ENCODE measurements at places on chromosomes 1 and 21.

GRCh38 chr1:119390526-119390925 is 21.9 kb downstream of the HAO2 start:
- no peak for DNase-seq

DNA sequence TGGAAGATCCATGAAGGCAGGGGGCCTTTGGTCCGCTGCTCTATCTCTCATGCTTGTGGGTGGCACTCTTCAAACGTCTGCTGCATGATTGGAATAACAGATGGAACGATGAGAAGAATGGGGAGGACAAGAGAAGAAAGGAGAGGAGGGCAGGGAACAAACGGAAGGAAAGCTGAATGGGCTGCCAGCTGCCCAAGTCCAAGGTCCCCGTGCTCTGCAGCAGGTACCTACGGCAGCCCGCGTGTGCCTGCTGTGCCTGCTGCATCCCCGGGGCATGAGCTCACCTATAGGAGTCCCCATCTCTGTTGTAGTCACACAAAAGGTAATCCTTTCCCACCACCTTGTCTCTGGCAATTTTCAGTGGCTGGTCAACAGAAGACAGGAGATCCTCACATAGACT is 73.1 kb downstream of the SLC66A1 start:
- no peak for DNase-seq

GRCh38 chr21:40505681-40506080 is 341.3 kb downstream of the DSCAM start:
- DNase-seq = no peak

DNA sequence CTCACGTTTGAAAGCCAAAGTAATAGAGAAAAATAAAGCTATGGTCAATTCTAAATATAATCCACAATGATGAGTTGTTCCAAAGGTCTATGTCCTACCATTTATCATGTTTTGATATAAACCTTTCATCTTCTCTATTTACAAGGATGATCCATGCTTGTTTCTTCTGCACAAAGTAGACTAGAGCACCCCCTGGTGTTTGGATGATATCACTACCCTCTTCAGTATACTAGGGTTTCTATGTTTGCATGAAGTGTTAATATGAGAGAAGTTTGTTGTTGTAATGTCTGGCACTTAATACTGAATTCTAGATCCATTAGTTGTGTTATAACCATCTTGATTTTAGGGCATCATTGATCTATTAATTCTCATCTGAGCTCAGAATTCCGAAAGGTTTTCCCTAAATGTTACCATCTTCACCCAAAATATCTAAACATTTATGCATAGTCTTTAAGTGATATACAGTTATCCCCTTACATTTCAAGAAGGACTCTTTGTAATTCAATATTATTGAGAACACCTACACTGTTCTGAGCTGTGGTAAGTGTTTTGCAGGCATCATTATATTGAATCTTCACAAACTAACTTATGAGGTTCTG is 21.1 kb downstream of the CLDN8 start:
- DNase-seq = no peak

DNA sequence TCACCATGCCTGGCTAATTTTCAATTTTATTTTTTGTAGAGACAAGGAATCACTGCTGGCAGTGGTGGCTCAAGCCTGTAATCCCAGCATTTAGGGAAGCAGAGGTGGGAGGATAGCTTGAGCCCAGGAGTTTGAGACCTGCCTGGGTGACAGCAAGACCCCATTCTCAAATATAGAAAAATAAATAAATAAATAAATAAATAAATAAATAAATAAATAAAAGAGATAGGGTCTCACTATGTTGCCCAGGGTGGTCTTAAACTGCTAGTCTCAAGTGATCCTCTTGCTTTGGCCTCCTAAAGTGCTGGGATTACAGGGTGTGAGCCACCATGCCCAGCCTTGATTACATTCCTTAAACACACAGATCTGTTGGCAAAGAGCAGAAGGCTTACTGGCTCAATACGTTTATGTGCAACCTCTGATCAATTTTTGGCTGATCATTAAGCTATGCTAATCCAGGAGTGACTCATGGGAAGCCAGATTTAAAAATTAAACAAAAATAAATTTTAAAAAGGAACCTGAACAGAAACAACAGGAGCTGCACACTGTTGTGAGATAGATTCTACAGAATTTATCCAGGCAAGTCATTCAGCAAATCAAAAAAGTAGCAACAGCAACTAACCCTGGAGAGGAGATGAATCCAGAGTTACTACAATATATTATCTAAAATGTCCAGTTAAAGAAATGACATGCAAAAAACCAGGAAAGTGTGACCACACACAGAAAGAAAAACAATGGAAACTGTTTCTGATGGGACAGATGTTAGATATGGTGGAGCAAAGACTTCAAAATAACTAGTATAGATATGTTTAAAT is 79.4 kb downstream of the RPE65 start:
- no peak for DNase-seq

- no peak for DNase-seq
Observed at GRCh38 chr1:231178970-231179369, 17.1 kb downstream of the TRIM67 start.

GRCh38 chr1:19650416-19651140 is 6.5 kb downstream of the NBL1 start:
- DNase-seq = no peak

All from activated naive CD4-positive, alpha-beta T cell treated with anti-CD3 and anti-CD28 coated beads, Interleukin-2, amount 50 U/mL, for 16 hours (primary cell).